ENCODE measurements at places on chromosomes 5 and 9.

DNA sequence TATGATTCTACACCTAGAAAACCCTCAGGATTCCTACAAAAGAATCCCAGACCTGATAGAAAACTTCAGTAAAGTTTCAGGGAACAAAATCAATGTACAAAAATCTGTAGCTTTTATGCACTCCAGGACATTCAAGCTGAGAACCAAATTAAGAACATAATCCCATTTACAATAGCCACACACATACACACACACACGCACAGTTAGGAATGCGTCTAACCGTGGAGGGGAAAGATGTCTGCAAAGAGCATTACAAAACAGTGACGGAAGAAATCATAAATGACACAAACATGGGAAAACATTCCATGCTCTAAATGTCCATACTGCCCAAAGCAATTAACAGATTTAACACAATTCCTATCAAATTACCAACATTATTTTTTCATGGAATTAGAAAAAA lies 51.4 kb upstream of the CAST start:
- DNase-seq: no peak

DNA sequence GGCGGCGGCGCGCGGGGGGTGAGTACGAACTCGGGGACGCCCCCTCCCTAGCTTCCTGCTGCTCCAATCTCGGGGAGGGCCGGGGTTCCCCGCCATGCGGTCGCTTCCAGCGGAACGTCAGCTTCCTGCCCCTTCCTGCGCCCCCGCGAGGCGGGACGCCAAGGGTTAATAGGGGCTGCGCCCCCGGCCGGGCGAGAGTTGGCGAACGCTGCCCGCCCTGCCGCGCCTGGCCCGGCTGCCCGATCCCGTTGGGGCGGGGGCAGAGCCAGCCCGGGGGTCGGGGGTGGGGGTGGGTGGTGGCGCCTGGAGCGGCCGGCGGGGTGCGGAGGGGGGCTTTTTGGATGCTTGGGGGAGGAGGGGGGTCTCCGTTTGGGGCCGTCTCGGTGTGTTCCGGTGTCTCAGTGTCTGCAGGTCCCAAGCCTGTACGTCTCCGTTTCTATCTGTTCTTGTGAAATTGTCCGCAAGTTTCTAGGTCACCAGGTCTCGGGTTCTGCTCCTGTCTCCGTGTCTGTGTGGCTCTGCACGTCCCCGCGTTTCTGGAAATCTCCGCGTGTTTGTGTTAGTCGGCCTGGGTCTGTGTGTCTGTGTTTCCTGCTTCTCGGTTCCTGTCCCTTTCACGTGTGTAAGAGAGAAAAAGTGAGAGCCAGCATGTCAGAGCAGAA lies 789 bp downstream of the COL27A1 start:
- no peak for DNase-seq

DNA sequence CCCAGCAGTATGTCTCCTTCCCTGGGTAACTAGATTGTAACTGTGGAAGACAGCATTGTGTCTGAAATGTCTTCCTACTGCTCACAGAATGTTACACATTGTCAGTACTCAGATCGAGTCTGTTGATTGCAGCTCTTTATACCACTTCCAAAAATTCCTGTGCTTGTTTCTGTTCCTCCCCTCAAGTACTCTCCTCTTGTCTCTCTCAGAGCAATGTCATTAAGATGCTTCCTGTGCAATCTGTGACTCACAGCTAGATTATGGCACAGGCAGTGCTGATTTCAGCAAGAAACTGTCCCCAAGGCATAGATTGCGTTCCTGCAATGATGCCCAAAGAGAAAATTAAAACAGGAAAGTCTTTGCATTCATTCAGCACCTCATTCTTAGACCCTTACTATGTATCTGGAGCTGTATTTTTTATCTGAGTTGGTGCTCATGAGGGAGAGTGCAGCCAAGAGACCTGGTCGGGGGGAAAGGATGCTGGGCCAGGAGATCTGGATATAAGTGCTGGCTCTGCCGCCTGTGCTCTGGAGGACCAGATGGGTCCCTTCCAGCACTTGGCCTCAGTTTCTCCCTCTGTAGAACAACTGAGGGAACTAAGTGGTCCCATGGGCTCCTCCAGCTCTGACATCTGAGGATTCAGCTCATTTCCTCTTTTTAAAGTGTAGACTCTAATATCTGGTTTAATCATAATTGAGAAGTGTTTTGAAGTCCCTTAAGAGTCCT lies 40.8 kb upstream of the GNPDA1 start:
- DNase-seq: no peak

DNA sequence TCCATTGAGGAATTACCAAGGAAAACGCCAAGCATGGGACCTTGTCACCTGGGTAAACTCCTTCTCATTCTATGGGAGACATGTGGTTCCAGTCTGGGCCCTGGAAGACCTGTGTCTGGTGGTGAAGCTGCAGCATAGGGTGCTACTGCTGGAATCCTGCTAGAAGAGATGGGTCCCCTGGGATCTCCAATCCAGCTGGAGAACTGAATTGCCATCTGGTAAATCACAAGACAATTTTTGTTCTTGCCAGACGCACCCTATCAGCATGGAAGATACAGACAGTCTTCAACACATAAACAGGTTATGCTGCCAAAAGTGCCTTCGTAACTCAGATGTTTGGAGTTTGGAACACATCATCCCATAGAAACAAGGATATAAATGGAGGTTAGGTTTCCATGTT lies 424.0 kb upstream of the BRINP1 start:
- DNase-seq: no peak

GRCh38 chr5:75368391-75368790 lies 31.4 kb downstream of the HMGCR start:
- peak; percentile 16 for DNase-seq

GRCh38 chr9:35871545-35871944 lies 1.3 kb upstream of the OR13J1 start:
- no peak for DNase-seq

DNA sequence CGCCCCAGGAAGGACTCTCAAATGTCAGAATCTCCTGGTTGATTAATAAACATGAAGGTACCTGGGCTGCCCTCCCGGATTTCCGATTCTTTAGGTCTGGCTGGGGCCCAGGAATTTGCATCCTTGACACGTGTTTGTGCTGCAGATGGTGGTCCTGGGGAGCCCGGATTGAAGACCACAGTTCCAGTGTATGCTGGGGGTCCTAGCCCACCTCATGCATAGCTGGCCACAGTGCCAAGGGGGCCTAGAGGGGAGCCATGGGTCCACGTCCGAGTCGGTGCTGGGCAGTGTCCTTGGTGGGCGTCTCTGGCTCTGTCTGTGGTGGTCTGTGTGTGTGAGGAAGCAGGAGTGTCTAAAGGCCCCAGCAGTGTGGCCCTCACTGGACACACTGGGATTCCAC lies 3.2 kb downstream of the NCS1 start:
- no peak for DNase-seq
